ENCODE measurements at places on chromosomes 6 and 20. TPM values are rescaled to one million over a fixed set of nuclear protein-coding genes. Genes with fewer than 3 reads are reported as not detected.

WASF1 gene
- polyA plus RNA-seq, result 158 TPM

ARHGAP40 gene
- polyA plus RNA-seq, result 3.2 TPM

GJA10 gene
- not detected for polyA plus RNA-seq

LY6G5C gene
- polyA plus RNA-seq, result 14.0 TPM

ID1 gene
- 18.7 TPM for polyA plus RNA-seq

GTSF1L gene
- 244 TPM for polyA plus RNA-seq

NRN1 gene
- 5.7 TPM for polyA plus RNA-seq

C6orf47 gene
- polyA plus RNA-seq, result 11.9 TPM

PRDM13 gene
- polyA plus RNA-seq, result 0.16 TPM

DYNLT2 gene
- polyA plus RNA-seq, result 59.4 TPM

PRSS16 gene
- polyA plus RNA-seq, result 4.5 TPM

PCK1 gene
- 0.88 TPM for polyA plus RNA-seq

CTNNBL1 gene
- polyA plus RNA-seq, result 119 TPM

TXLNB gene
- 4.5 TPM for polyA plus RNA-seq

FAM217B gene
- polyA plus RNA-seq, result 18.6 TPM

Data from testis (tissue), 5 donors.